CD4-positive, alpha-beta T cell treated with Interleukin-21 for 1 hour (primary cell): ENCODE measurements at places on chromosomes 16 and 17.
A peak's percentile ranks its signal among the peaks of the same experiment; 100 is the strongest.

- DNase-seq: no peak
Measured at GRCh38 chr17:14489986-14490385, 189.1 kb downstream of the HS3ST3B1 start.

DNA sequence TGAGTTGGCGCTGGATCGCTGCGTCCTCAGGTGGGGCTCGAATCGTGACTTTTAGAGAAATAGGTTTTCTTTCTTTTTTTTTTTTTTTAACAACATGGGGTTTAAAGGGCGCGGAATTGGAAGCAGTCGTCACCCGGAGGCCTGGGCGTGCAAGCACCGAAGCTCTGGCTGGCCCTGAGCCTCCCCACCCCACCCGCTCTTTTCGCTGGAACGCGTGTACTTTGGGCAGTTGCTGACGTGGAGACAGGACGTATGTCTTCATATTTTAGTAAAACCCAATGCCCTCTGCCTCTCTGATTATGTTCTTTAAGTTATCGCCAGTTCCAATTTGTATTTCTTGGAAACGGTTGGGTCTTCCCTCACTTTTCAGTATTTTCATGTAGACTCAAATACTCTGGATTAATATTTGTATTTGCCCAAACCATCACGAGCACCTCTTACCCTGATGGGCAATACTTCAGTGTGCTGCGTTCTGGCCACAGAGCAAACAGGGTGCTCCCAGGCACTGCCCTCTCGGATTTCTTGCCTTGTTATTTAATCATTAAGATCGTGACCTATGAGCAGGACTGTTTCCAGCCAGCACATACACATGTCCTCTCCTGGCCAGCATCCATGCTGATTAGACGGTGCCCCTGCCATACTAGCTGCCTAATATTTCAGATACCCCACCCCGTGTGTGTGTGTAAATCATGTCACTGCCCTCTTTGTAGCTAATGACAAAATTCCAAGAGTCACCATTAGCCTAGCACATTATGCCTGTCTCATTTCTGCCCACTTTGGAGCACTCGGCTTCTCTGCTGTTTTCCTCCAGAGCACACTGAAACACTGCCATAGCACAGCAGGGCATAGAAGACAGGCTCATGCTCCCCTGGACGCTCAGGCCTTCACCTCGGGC lies 805 bp upstream of the C16orf95 start:
- DNase-seq: no peak

DNA sequence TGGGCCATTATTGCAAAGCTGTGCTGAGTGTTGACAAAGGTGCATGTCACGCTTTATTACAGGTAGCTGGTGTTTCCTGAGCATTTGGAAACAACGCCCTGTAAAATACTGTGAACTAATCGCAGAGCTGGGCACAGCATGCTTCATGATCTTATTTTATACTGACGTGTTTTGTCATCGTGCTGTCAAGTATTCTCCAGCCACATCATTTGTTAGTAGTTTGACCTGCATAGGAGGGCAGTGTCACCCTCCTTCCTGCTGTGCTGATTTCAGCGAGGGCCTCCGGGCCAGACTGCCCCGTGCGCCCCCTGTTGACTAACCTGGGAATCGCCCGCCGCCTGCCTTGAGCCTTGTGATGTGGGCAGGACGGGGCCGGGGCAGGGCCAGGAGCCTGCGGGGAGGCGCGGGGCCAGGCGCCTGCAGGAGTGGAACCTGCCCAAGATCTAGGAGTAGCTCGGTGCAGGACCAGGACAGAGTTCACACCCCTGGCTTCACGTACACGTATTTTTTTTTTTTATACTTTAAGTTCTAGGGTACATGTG lies 820.7 kb downstream of the KCNJ18 start:
- DNase-seq: no peak

DNA sequence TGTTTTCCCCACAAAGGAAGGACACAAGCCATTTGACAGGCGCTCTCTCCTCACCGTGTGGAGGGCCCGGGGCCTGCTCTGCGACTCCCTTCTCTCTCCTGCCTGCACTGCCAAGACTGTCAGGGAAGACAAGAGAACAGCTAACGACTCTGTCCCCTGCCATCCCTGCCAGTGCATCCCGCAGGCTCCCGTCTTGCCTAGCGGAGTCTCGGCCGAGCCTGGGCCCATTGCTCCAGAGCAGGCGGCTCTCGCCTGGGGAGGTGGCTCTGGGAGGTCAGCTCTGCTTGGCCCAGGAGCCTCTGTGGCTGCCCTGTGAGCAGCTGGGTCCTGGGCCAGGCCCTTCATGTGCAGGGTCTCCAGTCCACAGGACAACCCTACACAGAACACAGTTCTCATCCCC lies 53.0 kb downstream of the WNT3 start:
- no peak for DNase-seq

GRCh38 chr16:66858740-66859396 lies 14.7 kb downstream of the CA7 start:
- DNase-seq: no peak

DNA sequence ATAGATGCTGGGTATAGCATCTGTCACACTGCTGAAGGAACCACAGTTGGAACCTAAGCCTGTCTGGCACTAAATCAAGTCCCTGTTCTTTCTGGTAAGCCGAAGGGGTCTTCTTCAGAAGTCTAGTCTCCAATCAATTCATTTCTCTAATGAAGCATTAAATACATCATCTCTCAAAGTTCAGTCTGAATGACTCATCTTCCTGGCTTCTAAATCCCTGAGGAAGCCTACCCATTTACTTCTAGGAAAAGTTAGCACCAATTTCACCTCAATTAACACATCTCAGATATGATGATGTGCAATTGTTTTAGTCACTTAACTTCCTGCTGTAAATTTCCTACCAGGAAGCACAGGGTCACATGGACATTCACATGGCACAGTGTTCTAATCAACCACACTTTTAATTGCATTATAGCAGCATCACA lies 49.9 kb downstream of the TEX14 start:
- DNase-seq: no peak

DNA sequence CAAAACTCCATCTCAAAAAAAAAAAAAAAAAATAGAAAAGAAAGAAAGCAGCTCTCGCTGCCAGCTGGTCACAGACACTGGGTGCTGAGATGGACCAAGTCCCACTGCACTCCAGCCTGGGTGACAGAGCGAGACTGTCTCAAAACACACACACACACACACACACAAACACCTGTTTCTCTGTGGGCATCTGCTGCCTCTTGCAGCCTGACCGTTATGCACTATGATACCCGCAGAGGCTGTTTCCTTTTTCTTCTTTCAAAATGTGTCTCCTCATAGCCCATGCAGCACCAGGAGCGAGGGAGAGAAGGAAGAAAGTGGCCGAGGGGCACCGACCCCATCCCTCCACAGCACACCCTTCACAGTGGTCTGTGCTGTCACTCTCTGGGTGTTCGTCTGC lies 36.9 kb upstream of the KLHDC4 start:
- no peak for DNase-seq

GRCh38 chr16:46854846-46855245 lies 23.9 kb upstream of the C16orf87 start:
- DNase-seq: no peak

DNA sequence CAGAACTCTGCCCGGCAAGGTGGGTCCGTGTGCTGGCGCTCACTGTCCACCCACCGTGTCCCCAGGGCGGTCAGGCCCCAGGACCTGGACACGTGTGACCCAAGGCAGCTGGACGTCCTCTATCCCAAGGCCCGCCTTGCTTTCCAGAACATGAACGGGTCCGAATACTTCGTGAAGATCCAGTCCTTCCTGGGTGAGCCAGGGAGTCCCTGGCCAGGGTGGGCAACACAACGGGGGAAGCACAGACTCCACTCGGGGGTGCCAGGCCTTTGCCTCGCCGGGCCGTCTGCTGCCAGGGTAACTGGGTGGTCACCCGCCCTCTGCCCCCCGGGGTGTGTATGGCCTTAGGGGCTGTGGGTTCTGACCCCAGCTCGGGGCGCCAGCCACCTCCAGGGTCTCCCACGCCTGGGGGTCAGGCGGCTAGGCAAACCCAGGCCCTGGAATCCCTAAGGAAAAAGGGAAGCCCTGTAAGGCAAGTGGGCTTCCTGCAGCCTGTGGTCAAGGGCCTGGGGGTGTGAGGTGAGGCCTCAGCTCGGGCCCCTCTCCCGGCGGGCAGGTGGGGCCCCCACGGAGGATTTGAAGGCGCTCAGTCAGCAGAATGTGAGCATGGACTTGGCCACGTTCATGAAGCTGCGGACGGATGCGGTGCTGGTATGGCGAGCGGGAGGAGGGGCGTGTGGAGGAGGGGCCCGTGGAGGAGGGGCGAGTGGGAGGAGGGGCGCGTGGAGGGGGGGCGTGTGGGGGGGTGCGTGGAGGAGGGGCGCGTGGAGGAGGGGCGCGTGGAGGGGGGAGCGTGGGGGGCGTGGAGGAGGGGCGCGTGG lies 6.5 kb downstream of the MSLN start:
- DNase-seq: no peak

- DNase-seq: no peak
Measured at GRCh38 chr16:24980077-24980793, 34.9 kb downstream of the ARHGAP17 start.

DNA sequence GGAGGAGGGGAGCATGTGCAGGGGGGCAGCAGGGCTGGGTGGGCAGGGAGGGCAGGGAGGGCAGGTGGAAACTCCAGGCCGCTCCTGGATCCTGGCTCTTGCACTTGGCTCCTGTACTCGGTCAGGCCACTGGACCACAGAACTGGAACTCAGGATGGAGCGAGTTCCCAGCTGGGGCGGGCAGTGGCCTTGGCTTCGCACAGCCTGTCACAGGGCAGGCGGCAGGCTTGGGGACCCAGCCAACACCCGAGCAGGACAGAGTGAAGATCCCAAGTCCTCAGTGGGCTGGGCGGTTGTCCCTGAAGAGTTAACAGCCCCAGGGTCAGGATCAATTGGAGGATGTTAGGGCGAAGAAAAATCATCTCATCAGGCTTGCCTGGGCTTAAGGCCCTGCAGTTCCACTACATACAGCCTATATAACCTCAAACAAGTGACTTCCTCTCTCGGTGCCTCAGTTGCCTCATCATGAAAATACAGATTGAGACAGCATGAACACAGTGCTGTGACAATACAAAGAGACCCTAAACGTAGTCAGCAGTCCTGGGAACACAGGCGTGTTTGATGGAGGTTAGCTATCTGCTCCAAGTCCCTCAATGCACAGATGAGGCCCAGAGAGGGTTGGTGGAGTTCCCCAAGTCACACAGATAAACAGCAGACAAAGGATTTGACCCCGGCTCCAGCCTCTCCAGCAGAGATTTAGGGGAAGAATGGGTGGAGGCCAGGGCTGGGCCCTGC lies 21.9 kb downstream of the ZNF423 start:
- DNase-seq: no peak

DNA sequence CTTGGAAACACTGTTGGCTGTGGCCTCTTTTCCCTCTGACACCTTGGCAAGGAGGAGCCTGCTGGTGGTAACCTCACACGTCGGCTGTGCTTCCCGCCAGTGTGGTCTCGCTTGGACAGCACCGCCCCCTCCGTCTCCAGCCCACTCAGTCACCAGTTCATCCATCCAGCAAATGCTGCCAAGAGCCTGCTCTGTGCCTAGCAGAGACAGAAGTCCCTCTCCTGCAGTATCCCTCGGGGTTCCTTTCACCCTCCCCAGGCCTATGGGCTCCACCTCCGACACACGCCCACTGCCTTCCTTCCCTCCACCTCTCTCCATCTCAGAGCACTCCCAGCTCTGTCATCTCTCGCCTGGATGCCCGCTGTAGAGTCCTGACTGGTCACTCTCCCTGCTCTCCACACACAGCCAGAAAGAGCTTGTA lies 12.3 kb downstream of the CACNG4 start:
- DNase-seq: no peak

GRCh38 chr17:49290690-49291359 lies 60.2 kb upstream of the PHOSPHO1 start:
- DNase-seq: peak; percentile 15

- DNase-seq: peak; percentile 80
Measured at GRCh38 chr17:63984651-63985386, 12.1 kb upstream of the SCN4A start.

DNA sequence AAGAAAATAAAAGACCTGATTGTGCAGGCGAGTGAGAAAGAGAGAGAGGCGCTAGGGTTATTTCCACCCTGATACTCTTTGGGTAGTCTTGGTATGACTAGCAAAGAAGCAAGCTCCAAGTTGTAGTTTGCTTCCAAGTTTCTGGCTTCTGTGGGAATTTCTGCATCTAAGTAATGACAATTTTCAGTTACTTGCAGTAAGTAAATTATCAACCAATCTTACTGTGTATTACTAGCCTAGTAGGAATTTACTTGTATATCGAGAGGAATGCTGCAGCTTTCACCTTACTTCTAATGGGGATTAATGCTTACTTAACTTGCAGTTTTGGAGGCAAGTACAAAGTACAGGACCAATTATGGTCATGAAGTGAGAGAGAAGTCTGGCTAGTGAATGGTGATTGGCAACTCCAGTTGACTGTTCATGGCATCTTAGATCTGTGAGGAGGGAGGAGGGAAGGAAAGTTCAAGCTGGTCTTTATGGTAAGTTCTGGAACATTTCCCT lies 31.9 kb downstream of the TENT4B start:
- no peak for DNase-seq

DNA sequence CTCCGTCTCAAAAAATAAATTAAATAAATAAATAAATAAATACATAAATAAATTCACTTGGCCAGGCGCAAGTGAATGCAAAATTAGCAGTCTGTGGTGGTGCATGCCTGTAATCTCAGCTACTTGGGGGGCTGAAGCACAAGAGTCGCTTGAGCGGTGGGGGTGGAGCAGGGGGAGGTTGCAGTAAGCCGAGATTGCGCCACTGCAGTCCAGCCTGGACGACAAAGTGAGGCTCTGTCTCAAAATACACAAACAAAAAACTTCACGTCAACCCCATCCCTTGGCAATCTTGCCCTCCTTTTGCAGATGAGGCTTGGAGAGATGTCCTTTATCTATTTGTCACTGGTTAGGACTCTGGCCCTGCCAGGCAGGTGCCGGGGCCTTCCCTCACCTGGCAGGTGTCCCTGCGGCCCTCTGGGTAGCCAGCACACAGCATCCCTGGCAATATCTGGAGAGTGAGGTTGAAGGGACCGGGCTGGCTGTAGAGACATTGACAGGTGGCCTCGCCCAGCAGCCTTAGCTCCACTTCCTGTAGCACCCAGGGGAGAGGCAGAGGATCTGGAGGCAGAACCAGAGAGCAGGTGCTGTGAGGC lies 4.4 kb downstream of the PRSS36 start:
- DNase-seq: no peak

DNA sequence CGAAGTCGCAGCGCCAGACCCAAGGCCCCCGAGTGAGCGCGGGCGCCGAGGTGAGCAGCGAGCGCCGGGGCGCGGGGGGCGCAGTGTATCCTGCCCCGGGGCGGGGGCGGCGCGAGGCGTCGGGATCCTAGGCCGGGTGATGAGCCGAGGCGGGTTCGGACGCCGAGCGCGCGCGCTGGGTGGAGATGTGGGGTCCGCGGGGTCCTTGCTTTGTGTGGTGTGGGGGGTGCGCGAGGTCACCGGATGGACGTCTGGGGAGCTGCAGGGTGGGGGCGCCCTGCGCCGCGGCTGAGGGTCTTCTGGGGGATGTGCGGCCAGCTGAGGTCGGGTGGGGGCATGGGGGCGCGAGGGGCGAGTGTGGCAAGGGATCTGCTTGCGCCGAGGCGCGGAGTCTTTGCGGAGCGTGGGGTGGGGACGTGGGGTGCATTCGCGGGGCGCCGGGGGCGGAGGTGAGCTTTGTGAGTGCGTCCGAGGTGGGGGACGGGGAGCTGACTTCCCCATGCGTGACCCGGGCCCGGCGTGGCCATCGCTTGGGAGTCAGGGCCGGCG lies 560 bp downstream of the RAI1 start:
- DNase-seq: peak; percentile 18
